ENCODE measurements at places on chromosomes 5 and 9. TPM values are rescaled to one million over a fixed set of nuclear protein-coding genes. Genes with fewer than 3 reads are reported as not detected.

GRCh38 chr5:157540707-157541446 is 34.7 kb downstream of the ADAM19 start:
- H3K27ac ChIP-seq, result peak overlapping the region; percentile 17

Gene SPATA31D4
- total RNA-seq, result not detected

Gene HTR4
- total RNA-seq, result 7.9 TPM

GRCh38 chr5:107576736-107577393 is 93.9 kb downstream of the EFNA5 start:
- H3K27me3 ChIP-seq, result no peaks in the 10 kb centered on the region
- H3K4me1 ChIP-seq, result no peaks in the 10 kb centered on the region
- H3K27ac ChIP-seq, result peak overlapping the region; percentile 17
- H3K4me3 ChIP-seq, result no peak overlapping the region
- no peak for DNase-seq

- H3K4me1 ChIP-seq, result no peaks in the 10 kb centered on the region
- H3K4me3 ChIP-seq, result no peak overlapping the region
- no peaks in the 10 kb centered on the region for H3K36me3 ChIP-seq
- DNase-seq, result no peak
- H3K27ac ChIP-seq, result no peak overlapping the region
- no peaks in the 10 kb centered on the region for H3K27me3 ChIP-seq
Measured at GRCh38 chr9:6197330-6197729, 18.3 kb upstream of the IL33 start.

- DNase-seq, result no peak
- no peaks in the 10 kb centered on the region for H3K4me1 ChIP-seq
- H3K36me3 ChIP-seq, result no peaks in the 10 kb centered on the region
- no peaks in the 10 kb centered on the region for H3K27me3 ChIP-seq
Measured at GRCh38 chr9:81634915-81635516, 54.3 kb downstream of the TLE1 start.

- H3K27ac ChIP-seq, result no peak overlapping the region
- no peaks in the 10 kb centered on the region for H3K27me3 ChIP-seq
- DNase-seq, result no peak
Measured at GRCh38 chr9:107177857-107178256, 105.2 kb upstream of the RAD23B start.

- H3K27ac ChIP-seq, result no peak overlapping the region
- no peak overlapping the region for H3K4me3 ChIP-seq
- no peaks in the 10 kb centered on the region for H3K4me1 ChIP-seq
- DNase-seq, result no peak
- no peaks in the 10 kb centered on the region for H3K27me3 ChIP-seq
Measured at GRCh38 chr5:110968246-110969005, 103.1 kb upstream of the TSLP start.

DNA sequence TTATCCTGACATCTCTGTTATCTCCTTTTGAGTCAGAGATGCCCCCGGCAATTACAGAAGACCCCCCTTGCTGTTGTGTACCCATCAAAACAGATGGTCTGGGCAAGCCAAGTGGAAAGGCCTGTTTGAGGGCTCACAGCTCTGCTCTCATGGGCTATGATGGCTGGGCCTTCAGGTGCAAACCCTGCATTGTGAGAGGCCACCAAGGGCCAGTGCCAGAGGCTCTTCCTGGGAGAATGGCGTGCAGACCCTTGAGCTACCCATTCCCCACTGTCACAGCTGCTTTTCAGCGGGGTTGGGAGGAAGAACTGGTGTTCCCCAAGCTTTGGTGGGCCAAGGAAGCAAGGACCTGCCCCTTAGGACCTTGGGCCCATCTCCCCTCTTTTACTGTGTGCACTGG is 174.7 kb upstream of the PPP1R26 start:
- no peak for DNase-seq
- no peaks in the 10 kb centered on the region for H3K36me3 ChIP-seq
- no peak overlapping the region for H3K27ac ChIP-seq
- H3K4me3 ChIP-seq, result no peak overlapping the region

DNA sequence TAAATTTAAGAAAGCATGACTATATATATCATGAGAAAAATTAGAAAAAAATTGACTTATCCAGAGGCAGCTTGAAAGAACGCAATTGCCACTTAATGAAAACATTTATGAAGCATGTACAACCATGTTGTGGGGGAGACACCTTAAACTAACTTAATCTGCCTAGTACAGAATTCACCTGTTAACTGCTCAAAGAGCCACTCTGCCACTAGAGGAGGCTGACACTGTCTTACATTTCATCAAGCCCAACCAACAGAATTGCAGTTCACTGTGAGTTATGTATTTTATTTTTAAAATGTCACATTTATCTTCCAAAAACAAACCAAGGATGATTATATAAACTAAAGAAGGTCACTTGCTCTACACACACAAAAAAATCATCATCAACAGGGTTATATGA is 252.9 kb downstream of the MLLT3 start:
- H3K27ac ChIP-seq, result no peak overlapping the region
- no peaks in the 10 kb centered on the region for H3K4me1 ChIP-seq
- no peaks in the 10 kb centered on the region for H3K27me3 ChIP-seq
- DNase-seq, result no peak
- H3K4me3 ChIP-seq, result no peak overlapping the region

DNA sequence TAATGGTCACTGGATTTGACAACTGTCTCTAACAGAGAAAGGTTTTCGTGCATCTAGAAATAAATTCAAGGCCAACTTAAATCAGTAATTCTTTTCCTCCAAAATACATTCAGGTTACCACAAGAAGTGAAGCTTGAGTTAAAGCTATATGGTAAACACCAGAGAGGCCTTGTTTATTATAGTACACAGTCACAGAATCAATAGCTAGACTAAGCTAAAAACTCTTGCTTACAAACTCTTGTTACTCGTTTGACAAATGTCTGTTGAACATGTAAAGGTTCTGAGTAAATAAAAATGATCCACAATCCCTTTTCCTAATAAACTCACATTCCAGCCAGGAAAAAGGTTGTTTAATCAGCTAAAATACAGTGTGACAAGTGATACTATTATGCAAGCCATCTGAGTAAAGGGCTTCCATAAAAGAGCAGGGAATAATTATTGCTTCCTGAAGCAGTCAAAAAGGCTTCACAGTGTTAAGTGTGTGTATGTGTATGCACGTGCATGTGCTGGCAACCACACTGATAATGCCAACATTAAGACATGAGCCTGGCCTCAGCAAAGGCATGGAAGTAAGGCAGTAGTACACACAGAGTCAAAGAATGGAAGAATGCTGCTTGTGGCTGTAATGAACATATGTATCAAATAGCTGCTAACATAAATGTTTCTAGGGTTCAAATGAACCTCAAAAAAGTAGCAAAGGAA is 12.8 kb downstream of the PTAR1 start:
- no peak for DNase-seq
- no peak overlapping the region for H3K4me3 ChIP-seq
- no peaks in the 10 kb centered on the region for H3K27me3 ChIP-seq
- H3K27ac ChIP-seq, result no peak overlapping the region
